SK-N-SH (cell line): ENCODE measurements at places on chromosomes 2 and 18. TPM values are rescaled to one million over a fixed set of nuclear protein-coding genes. Genes with fewer than 3 reads are reported as not detected.
A peak's percentile ranks its signal among the peaks of the same experiment; 100 is the strongest.

The FBXO48 gene
- 0.30 and 0.45 TPM in 2 replicates for polyA plus RNA-seq

The C2orf80 gene
- polyA plus RNA-seq, result not detected in 2 replicates

The RAX gene
- not detected in 2 replicates for polyA plus RNA-seq

The SOWAHC gene
- 2.4 and 2.9 TPM in 2 replicates for polyA plus RNA-seq

The LRRC30 gene
- polyA plus RNA-seq, result not detected in 2 replicates

The CD8A gene
- polyA plus RNA-seq, result 0.05 and 0.08 TPM in 2 replicates

The AAK1 gene
- 13.4 and 13.5 TPM in 2 replicates for polyA plus RNA-seq

The SH2D6 gene
- polyA plus RNA-seq, result 0.33 and 0.42 TPM in 2 replicates

DNA sequence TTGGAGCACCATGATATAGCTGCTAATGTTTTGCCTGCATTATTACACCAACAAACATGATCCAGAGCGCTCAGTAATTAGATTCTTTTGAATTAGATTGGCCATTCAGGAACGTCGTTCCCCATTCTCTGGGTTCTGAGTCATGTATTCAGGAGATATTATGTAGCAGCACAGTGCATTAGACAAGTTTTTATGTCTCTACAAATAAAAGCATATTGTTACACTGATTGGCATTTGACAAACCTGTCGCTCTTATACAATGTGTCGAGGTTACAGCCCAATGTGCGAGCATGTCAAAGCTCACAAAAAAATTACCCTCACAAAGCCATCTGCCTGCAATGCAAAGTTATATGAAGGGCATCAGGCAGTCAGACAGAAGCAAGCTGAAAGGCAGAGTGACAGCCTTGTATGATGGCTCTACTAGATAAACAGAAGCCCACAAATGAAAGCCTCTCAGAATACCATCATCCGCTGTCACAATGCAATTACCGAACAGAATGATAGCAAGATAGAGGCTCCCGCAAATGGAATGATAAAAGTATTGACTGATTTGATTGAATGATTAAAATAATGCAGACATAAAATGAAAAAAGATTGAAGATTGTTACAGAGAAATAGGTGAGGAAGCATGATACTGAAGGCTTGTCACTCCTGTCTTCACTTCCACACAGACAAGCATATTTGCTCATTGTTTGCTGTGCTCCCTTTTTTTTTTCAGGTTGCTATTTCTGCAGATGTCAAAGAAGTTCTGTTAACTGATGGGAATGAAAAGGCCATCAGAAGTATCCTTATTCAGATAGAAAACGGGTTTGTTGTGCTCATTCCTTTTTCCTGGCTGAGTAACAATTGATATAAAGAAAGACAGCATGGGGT is 234.6 kb upstream of the SIX3 start:
- H3K4me1 ChIP-seq, result peaks cover 72% of the 10 kb centered on the region
- DNase-seq, result peak; percentile 48
- H3K27ac ChIP-seq, result peak overlapping the region; percentile 100
- no peaks in the 10 kb centered on the region for H3K36me3 ChIP-seq
- no peaks in the 10 kb centered on the region for H3K27me3 ChIP-seq

- no peak for DNase-seq
- H3K36me3 ChIP-seq, result peaks cover 95% of the 10 kb centered on the region
- no peak overlapping the region for H3K27ac ChIP-seq
- H3K27me3 ChIP-seq, result no peaks in the 10 kb centered on the region
Measured at GRCh38 chr2:190987116-190987515, 26.9 kb downstream of the STAT1 start.

GRCh38 chr2:98601532-98602132 is 6.7 kb downstream of the COA5 start:
- H3K36me3 ChIP-seq, result peaks cover 58% of the 10 kb centered on the region
- H3K27ac ChIP-seq, result no peak overlapping the region
- no peaks in the 10 kb centered on the region for H3K4me1 ChIP-seq
- DNase-seq, result peak; percentile 65
- no peaks in the 10 kb centered on the region for H3K27me3 ChIP-seq

- no peak overlapping the region for H3K4me3 ChIP-seq
- no peaks in the 10 kb centered on the region for H3K4me1 ChIP-seq
- no peaks in the 10 kb centered on the region for H3K36me3 ChIP-seq
- H3K27me3 ChIP-seq, result no peaks in the 10 kb centered on the region; the same call in 1 of the 2 replicates
- no peak for DNase-seq
Measured at GRCh38 chr2:173680574-173680973, 284.6 kb downstream of the SP3 start.

DNA sequence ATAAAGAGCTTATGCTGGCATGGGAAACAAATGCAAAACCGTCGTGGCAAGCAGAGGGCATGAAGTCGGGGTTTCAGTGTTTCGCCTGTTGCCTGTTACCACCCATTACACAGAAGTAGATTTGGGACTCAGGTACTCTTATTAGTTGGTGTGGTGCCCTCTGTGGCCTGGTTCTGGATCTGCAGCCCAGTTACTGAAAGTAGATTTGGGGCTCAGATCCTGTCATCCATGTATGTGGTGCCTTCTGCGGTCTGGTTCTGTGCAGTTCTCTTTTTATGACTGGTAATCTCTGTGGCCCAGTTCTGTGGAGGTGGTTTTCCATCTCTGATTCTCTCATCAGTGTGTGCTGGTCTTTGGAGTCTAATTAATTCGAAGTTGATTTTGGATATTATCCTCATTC is 45.2 kb downstream of the ADNP2 start:
- H3K27ac ChIP-seq, result no peak overlapping the region
- DNase-seq, result no peak
- H3K4me1 ChIP-seq, result no peaks in the 10 kb centered on the region; the same call in 1 of the 2 replicates
- no peak overlapping the region for H3K4me3 ChIP-seq
- no peaks in the 10 kb centered on the region for H3K27me3 ChIP-seq
- peaks cover 8% of the 10 kb centered on the region; the same call in 1 of the 2 replicates for H3K36me3 ChIP-seq

DNA sequence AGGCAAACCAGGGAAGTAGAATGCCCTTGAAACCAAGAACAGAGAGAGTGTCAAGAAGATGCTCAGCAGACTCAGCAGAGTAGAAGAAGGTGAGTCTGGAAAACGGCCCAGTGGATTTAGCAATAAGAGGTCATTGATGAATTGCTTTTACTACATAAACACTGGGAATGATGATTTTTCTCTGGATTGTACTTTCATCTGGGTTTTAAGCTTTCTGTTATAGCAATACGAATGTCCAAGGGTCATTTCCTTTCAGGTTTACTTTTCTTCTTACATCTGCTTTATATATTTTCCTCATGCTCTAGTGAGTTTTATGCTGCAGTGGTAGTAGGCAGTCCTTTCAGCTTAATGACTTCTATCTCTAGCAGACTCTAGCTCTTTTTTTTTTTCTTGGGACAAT is 16.9 kb downstream of the EML6 start:
- no peak for DNase-seq
- no peak overlapping the region for H3K4me3 ChIP-seq
- H3K36me3 ChIP-seq, result no peaks in the 10 kb centered on the region
- no peak overlapping the region for H3K27ac ChIP-seq
- H3K4me1 ChIP-seq, result no peaks in the 10 kb centered on the region
- no peaks in the 10 kb centered on the region for H3K27me3 ChIP-seq

DNA sequence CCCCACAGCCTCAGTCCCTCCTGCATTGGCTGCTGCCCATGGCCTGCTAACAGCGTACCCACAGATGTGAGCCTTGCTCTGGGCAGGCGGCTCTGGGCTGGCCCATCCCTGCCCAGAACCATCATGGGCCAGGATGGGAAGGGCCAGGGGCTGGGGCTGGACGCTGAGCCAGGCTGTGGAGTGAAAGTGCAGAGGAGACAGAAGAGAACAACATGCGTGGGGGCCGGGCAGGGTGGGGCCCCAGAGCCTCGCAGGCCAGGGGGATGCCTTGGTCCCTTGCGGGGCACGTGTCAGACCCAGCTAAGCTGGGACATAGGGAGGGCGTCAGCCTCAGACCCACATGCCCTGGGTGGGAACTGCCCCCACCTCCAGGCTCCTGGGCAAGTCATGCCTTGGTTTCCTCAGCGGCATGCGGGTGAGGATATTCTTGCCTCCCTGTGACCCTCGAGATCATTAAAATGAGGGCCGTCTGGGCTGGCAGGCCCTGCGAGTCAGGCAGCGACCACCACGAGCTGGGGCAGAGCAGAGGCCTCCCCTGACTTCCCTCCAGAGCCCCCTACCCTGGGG is 27.3 kb downstream of the GPC1 start:
- H3K4me1 ChIP-seq, result peaks cover 4% of the 10 kb centered on the region; the same call in 1 of the 2 replicates
- DNase-seq, result no peak
- no peaks in the 10 kb centered on the region for H3K36me3 ChIP-seq
- H3K4me3 ChIP-seq, result no peak overlapping the region

GRCh38 chr2:135119582-135119981 is 67.5 kb downstream of the RAB3GAP1 start:
- H3K4me3 ChIP-seq, result no peak overlapping the region
- no peaks in the 10 kb centered on the region for H3K27me3 ChIP-seq
- no peak for DNase-seq
- no peaks in the 10 kb centered on the region for H3K4me1 ChIP-seq
- H3K27ac ChIP-seq, result no peak overlapping the region
- peaks cover 41% of the 10 kb centered on the region for H3K36me3 ChIP-seq

- peaks cover 11% of the 10 kb centered on the region; the same call in 1 of the 2 replicates for H3K4me1 ChIP-seq
- no peak for DNase-seq
- no peaks in the 10 kb centered on the region for H3K27me3 ChIP-seq
- H3K4me3 ChIP-seq, result no peak overlapping the region
- no peak overlapping the region for H3K27ac ChIP-seq
Measured at GRCh38 chr2:32862269-32863055, 84.3 kb upstream of the LTBP1 start.

DNA sequence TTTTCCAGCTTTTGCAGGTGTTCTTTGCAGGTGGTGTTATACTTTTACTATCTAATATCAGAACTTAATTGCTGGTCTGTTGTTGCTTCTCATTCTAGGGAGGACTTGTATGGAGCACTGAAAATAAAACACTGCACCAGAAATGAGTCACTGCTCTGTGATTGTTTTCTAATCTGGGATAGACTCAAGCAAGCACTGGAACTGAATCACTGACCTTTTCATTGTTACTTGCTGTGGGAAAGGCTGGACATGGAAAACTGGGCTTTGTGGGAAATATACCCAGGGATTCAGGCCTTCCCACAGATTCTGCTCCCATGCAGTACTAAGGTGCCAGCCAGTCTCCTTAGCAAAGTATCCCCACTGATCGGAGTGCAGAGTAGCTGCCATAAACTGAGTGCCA is 470.0 kb upstream of the GCFC2 start:
- no peak for DNase-seq
- no peaks in the 10 kb centered on the region for H3K27me3 ChIP-seq
- no peak overlapping the region for H3K27ac ChIP-seq
- no peak overlapping the region for H3K4me3 ChIP-seq
- no peaks in the 10 kb centered on the region for H3K4me1 ChIP-seq
- H3K36me3 ChIP-seq, result no peaks in the 10 kb centered on the region

DNA sequence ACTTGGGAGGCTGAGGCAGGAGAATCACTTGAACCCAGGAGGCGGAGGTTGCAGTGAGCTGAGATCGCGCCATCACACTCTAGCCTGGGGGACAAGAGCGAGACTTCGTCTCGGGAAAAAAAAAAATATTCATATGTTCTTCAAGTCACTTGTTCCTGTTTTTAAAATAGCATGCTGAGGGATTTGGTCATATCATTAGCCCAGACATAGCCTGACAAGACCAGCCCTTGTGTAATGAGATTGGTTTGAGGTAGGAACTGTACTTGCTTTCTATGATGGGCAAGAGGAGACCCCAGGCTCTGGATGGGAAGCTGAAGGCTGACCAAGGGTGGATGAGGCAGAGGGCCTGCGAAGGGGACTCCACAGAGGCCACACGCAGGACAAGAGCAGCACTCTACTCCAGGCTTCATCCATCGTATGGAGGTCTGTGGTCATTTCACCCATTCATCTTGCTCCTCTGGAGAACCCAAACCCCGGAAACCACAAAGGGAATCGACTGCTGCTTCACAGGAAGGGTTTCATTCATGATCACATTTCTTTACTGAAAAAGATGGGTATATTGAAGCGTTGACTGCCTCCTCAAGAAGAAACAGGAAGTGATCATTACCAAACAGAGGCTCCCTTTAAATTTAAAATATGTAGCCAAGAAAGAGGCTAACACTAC is 87.1 kb upstream of the ZNF397 start:
- no peak overlapping the region for H3K27ac ChIP-seq
- H3K36me3 ChIP-seq, result no peaks in the 10 kb centered on the region
- H3K27me3 ChIP-seq, result no peaks in the 10 kb centered on the region

- no peak for DNase-seq
- no peak overlapping the region for H3K4me3 ChIP-seq
- peaks cover 15% of the 10 kb centered on the region; the same call in 1 of the 2 replicates for H3K4me1 ChIP-seq
- no peaks in the 10 kb centered on the region for H3K36me3 ChIP-seq
Measured at GRCh38 chr18:22468554-22468891, 50.8 kb upstream of the CTAGE1 start.

DNA sequence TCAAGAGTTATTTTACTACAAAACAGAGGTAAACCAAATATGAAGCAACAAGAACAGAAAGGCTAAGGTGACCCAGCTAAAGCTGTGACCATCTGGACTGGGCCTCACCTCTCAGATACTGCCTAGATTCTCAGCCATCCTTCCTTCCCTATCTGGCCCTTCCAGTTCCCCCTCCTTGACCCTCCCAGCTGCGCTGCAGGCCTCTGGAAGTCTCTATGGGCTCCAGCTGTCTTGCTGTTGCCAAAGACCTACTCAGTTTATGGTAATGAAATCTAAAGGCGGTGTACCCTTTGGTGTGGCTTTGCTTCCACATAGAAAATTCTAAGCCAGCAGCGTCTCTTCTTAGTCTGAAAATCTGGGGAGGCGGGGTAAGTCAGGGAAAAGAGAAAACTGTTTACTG is 55.7 kb downstream of the ARHGEF33 start:
- H3K27ac ChIP-seq, result no peak overlapping the region
- 0 out of 2 replicates have a peak, but pooled peaks cover 7% of the 10 kb centered on the region for H3K4me1 ChIP-seq
- no peak for DNase-seq

DNA sequence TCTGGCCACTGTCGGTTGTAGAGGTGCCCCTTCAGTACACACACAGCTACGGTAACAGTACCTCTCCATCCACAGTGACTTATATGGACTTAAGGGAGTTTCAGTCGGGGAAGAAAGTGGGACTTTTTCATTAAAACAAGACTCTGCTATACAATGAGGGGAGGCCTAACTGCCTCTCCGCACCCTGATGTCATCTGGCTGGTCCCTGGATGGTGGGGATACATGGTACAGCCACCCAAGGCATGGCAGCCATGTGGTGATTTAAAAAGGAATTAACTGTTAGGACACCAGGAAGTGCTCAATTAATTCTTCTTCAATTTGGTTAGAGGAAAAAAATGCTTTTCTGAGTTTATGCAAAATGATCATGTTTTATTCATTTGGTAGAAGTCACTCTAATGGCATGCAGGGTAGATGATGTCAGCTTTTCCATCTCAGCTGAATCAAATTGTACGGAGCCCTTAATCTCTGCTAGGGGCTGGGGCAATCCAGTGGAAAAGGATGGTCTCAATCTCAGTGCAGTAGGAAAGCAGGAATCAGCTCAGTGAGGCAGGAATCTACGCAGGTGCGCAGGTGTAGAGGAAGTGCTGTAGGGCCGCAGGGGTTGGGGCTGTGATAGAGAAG is 243.9 kb downstream of the PRKCE start:
- no peak overlapping the region for H3K4me3 ChIP-seq
- H3K4me1 ChIP-seq, result peaks cover 21% of the 10 kb centered on the region; the same call in 1 of the 2 replicates
- H3K36me3 ChIP-seq, result no peaks in the 10 kb centered on the region
- peak overlapping the region; percentile 51 for H3K27ac ChIP-seq

DNA sequence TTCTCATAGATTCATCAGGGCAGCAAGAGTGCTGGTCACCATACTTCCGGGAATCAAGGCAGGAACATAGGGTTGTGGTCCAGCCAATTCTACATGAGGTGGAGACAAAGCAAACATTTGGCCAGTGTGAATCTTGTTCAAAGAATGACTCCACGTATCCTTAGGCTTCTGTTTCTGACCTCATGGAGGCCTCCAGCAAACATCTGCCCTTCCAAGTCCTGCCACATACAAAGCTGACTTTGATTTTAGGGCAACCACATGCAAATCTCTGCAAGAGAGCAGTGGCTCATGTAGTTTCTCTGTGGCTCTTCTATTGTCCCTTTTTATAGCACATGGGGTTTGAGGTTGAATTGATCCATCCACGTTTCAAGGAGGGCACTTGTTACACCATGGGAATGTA is 132.1 kb upstream of the MMADHC start:
- no peak for DNase-seq
- peaks cover 5% of the 10 kb centered on the region; the same call in 1 of the 2 replicates for H3K4me1 ChIP-seq
- no peaks in the 10 kb centered on the region for H3K36me3 ChIP-seq
- H3K27ac ChIP-seq, result no peak overlapping the region
- H3K27me3 ChIP-seq, result no peaks in the 10 kb centered on the region
